ENCODE measurements at places on chromosomes 6 and 20. TPM values are rescaled to one million over a fixed set of nuclear protein-coding genes. Genes with fewer than 3 reads are reported as not detected.

The MAS1 gene
- total RNA-seq, result not detected

The KCNQ5 gene
- total RNA-seq, result 15.3 TPM

The APOM gene
- total RNA-seq, result 2.3 TPM

The PNLDC1 gene
- 0.74 TPM for total RNA-seq

The FAM83C gene
- total RNA-seq, result not detected

The PFDN4 gene
- total RNA-seq, result 55.1 TPM

The CLVS2 gene
- total RNA-seq, result not detected

The LY6G5C gene
- 4.6 TPM for total RNA-seq

The BANF2 gene
- not detected for total RNA-seq

The HLA-G gene
- 1.1 TPM for total RNA-seq

The SEMG1 gene
- total RNA-seq, result not detected

The SLC12A5 gene
- total RNA-seq, result 0.73 TPM

The MUC22 gene
- total RNA-seq, result not detected

The CLDN20 gene
- total RNA-seq, result not detected

The ACSS1 gene
- total RNA-seq, result 15.5 TPM

The KCNK5 gene
- 41.5 TPM for total RNA-seq

The CD24 gene
- 2.0 TPM for total RNA-seq

The PRDM13 gene
- total RNA-seq, result not detected

The ARMC12 gene
- total RNA-seq, result 0.89 TPM

The EPPIN gene
- total RNA-seq, result not detected

The GTF2H4 gene
- total RNA-seq, result 58.3 TPM

The BPHL gene
- total RNA-seq, result 12.1 TPM

The CDH4 gene
- total RNA-seq, result not detected

The SLCO4A1 gene
- 59.2 TPM for total RNA-seq

The WFDC5 gene
- total RNA-seq, result not detected

The OTOR gene
- not detected for total RNA-seq

The PLG gene
- 0.23 TPM for total RNA-seq
